Neuronal stem cell (in vitro differentiated cells): ENCODE measurements at places on chromosomes 2 and 18.

GRCh38 chr2:28434600-28434989, 41.9 kb downstream of the FOSL2 start:
- peaks cover 9% of the 10 kb centered on the region for H3K27me3 ChIP-seq
- no peaks in the 10 kb centered on the region for H3K36me3 ChIP-seq
- H3K27ac ChIP-seq = no peak overlapping the region
- no peak overlapping the region for H3K4me3 ChIP-seq

DNA sequence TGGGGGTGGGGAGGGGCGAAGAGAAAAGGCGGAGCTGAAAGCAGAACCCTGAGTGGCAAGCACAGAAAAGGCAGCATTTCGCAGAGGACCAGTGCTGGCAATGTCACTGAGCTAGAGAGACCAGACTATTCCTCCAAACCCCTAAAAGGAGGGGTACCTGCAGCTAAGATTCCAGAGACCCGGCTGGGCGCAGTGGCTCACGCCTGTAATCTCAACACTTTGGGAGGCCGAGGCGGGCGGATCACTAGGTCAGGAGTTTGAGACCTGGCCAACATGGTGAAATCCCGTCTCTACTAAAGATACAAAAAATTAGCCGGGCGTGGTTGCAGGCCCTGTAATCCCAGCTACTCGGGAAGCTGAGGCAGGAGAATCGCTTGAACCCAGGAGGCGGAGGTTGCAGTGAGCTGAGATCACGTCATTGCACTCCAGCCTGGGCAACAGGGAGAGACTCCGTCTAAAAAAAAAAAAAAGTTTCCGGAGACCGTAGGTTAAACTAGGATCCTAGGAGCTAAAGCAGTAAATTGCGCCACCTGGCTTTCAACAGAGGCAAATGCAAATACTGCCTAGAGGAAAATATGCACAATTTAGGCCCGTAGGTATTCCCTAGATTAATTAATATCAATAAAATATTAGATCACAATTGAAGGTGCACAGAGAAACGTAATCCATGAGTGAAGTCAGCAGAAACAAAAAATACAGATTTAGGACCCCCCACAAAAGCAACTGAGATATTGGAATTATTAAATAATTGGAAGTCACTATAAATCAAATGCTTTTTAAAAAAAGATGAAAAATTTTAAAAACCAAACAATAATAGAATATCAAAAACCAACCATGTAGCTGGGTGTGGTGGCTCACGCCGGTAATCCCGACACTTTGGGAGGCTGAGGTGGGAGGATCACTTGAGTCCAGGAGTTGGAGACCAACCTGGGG, 4.9 kb downstream of the UCN start:
- no peak overlapping the region for H3K4me3 ChIP-seq
- H3K27ac ChIP-seq = no peak overlapping the region
- no peak for DNase-seq
- no peaks in the 10 kb centered on the region for H3K4me1 ChIP-seq
- peaks cover 37% of the 10 kb centered on the region for H3K27me3 ChIP-seq

DNA sequence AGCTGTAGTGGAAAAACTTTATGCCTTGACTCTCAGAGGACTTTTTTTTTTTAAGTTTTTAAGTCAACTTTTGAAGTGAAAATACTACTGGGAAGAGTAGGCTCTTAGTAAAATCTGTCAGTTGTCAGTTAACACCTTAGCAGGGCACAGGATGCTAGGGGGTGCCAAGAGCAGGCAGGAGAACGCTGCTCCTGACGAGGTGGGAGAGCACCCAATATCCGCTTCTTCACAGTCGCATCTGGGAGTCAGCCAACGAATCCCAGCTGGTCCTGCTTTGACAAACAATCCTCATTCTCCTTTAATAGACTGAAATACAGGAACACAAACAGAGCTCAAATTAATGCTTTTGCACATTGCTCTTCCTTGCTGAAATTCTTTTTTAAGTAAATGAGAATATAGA, 709.5 kb upstream of the ACVR2A start:
- H3K4me1 ChIP-seq = no peaks in the 10 kb centered on the region
- no peak overlapping the region for H3K27ac ChIP-seq
- H3K4me3 ChIP-seq = no peak overlapping the region
- H3K27me3 ChIP-seq = no peaks in the 10 kb centered on the region

GRCh38 chr2:38076710-38077430, 919 bp upstream of the CYP1B1 start:
- H3K4me1 ChIP-seq = peaks cover 20% of the 10 kb centered on the region
- H3K4me3 ChIP-seq = peak overlapping the region; percentile 55
- DNase-seq = peak; percentile 65
- H3K27me3 ChIP-seq = peaks cover 50% of the 10 kb centered on the region

- H3K4me1 ChIP-seq = no peaks in the 10 kb centered on the region
- no peaks in the 10 kb centered on the region for H3K36me3 ChIP-seq
- no peak overlapping the region for H3K27ac ChIP-seq
- DNase-seq = no peak
- no peak overlapping the region for H3K4me3 ChIP-seq
Observed at GRCh38 chr2:604385-604784, 72.8 kb downstream of the TMEM18 start.

GRCh38 chr2:236963631-236964182, 122.0 kb upstream of the COPS8 start:
- no peak for DNase-seq
- H3K4me3 ChIP-seq = no peak overlapping the region
- no peaks in the 10 kb centered on the region for H3K27me3 ChIP-seq
- no peaks in the 10 kb centered on the region for H3K36me3 ChIP-seq

- no peaks in the 10 kb centered on the region for H3K36me3 ChIP-seq
- no peak overlapping the region for H3K27ac ChIP-seq
- no peak for DNase-seq
- H3K4me1 ChIP-seq = peaks cover 19% of the 10 kb centered on the region
- H3K4me3 ChIP-seq = no peak overlapping the region
- H3K27me3 ChIP-seq = peaks cover 76% of the 10 kb centered on the region
Observed at GRCh38 chr2:120591572-120591971, 144.1 kb upstream of the GLI2 start.

GRCh38 chr2:78718473-78718872, 307.0 kb upstream of the REG3G start:
- H3K4me1 ChIP-seq = no peaks in the 10 kb centered on the region
- H3K36me3 ChIP-seq = no peaks in the 10 kb centered on the region
- no peak for DNase-seq
- no peak overlapping the region for H3K27ac ChIP-seq
- H3K4me3 ChIP-seq = no peak overlapping the region

- peaks cover 2% of the 10 kb centered on the region for H3K36me3 ChIP-seq
- H3K4me3 ChIP-seq = no peak overlapping the region
- H3K27ac ChIP-seq = no peak overlapping the region
- no peaks in the 10 kb centered on the region for H3K27me3 ChIP-seq
- no peak for DNase-seq
Observed at GRCh38 chr18:48576457-48576771, 37.6 kb downstream of the CTIF start.

DNA sequence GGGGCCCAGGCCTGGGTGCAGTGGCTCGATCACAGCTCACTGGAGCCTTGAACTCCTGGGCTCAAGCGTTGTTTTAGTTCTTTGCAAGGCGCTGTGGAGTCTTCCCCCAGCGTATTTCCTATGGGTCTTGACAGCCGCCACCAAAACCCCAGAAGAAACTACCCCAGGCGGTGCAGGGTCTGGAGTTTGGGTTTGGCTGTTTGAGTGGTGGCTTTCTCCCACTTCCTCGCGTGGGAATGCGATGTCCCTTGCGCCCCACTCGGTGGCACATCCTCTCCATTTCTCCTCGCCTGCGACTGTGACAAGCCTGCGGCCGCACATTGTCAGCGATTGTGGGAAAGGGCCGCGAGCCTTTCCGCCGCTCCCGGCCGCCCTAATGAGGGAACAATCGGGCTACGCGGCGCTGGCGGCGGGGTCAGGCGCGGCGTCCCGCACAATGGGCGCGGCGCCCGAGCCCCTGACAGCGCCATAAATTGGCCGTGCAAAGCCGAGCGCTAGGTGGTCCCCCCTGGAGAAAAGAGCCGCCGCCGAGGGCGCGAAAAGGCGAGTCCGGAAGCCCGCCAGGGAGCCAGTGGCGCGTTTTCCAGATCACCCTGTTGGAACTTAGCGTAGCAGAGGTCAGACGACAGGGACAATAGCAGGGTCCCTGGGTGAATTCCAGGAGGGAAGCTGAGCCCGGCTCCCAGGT, 194.9 kb upstream of the POU3F3 start:
- H3K27ac ChIP-seq = peak overlapping the region; percentile 38
- no peaks in the 10 kb centered on the region for H3K36me3 ChIP-seq
- no peak overlapping the region for H3K4me3 ChIP-seq
- H3K4me1 ChIP-seq = peaks cover 14% of the 10 kb centered on the region
- H3K27me3 ChIP-seq = no peaks in the 10 kb centered on the region

GRCh38 chr18:22363867-22364463, 53.8 kb downstream of the CTAGE1 start:
- H3K27me3 ChIP-seq = no peaks in the 10 kb centered on the region
- H3K27ac ChIP-seq = no peak overlapping the region
- no peak overlapping the region for H3K4me3 ChIP-seq

DNA sequence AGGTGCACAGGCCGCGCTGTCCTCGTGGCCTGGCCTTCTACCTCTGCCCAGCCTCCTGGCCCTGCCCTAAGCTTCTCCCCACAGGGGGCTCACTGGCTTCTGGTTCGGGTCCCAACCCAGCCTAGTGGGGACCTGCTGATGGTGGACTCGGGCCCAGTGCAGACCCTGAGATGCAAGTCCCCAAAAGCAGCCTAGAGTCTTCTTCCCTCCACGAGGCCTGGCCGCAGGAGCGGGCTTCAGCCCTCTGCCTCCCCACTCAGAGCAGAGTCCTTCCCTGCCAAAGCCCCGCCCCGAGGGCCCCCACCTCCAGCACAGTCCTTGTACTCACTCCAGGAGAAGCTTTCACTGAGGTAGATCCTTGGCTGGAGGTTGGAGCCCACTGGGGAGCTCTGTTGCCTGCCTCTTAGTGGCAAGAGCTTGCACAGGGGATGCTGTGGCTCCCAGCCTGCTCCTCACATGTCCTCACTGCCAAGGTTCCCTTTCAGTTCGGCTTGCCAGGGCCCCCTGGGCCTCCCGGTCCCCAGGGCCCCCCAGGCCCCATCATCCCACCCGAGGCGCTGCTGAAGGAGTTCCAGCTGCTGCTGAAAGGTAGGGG, 3.6 kb downstream of the ERFE start:
- H3K27ac ChIP-seq = no peak overlapping the region
- DNase-seq = no peak
- H3K27me3 ChIP-seq = peaks cover 23% of the 10 kb centered on the region
- no peak overlapping the region for H3K4me3 ChIP-seq

DNA sequence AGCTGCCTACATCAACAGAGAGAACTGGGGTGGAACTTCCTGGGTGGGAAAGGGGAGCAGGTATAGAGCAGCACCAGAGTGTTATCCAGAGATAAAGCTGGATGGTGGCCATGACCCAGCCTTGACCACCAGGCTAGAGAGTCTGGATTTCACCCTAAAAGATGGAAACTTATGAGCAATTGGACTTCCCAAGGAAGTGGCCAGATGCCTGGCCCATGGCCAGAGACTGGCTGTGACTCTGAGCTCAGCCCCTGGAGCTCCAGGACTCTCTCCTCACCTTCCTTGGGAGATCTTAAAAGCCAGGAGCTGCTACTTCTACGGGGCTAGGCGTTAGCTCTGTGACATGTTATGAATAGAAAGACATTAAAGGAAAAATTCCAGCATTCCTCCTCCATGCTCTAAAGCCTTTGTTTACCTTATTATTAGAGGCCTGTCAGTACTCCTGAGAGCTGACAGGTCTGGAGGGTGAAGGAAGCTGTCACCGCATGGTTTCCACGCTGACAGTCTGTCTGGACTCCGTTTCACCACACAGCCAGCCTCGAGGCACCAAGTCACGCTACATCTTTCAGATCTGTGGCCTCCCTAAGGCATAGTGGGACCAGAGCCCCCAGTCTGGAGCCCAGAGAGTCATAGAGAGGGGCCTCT, 260.0 kb upstream of the SIX2 start:
- H3K4me1 ChIP-seq = no peaks in the 10 kb centered on the region
- H3K4me3 ChIP-seq = no peak overlapping the region
- peaks cover 19% of the 10 kb centered on the region for H3K27me3 ChIP-seq
- H3K27ac ChIP-seq = no peak overlapping the region

DNA sequence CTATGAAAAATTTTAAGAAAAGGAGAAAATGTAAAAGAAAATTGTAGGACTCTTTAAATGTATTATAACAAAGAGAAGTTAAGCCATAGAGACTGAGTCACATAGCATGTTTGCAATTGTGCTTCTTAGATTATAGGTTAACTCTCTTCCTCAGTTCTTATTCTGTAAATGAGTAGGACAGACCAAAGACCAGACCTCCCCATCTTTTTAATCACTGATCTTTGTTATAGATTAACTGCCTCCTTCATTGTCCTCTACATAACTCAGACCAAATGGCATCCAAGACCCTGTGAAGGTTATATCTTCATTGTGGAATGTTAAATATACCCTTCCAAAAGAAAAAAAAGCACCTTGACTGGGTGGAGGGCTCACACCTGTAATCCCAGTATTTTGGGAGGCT, 316.9 kb upstream of the LRRTM4 start:
- H3K4me1 ChIP-seq = no peaks in the 10 kb centered on the region
- no peaks in the 10 kb centered on the region for H3K27me3 ChIP-seq
- H3K36me3 ChIP-seq = no peaks in the 10 kb centered on the region
- no peak for DNase-seq

- no peak overlapping the region for H3K27ac ChIP-seq
- peaks cover 4% of the 10 kb centered on the region for H3K36me3 ChIP-seq
- DNase-seq = no peak
- no peak overlapping the region for H3K4me3 ChIP-seq
- no peaks in the 10 kb centered on the region for H3K27me3 ChIP-seq
Observed at GRCh38 chr2:23859983-23860382, 66.9 kb downstream of the ATAD2B start.

- H3K27ac ChIP-seq = no peak overlapping the region
- no peak overlapping the region for H3K4me3 ChIP-seq
- DNase-seq = no peak
- H3K4me1 ChIP-seq = peaks cover 1% of the 10 kb centered on the region
- peaks cover 15% of the 10 kb centered on the region for H3K36me3 ChIP-seq
Observed at GRCh38 chr2:121647396-121647795, 1.9 kb downstream of the CLASP1 start.

DNA sequence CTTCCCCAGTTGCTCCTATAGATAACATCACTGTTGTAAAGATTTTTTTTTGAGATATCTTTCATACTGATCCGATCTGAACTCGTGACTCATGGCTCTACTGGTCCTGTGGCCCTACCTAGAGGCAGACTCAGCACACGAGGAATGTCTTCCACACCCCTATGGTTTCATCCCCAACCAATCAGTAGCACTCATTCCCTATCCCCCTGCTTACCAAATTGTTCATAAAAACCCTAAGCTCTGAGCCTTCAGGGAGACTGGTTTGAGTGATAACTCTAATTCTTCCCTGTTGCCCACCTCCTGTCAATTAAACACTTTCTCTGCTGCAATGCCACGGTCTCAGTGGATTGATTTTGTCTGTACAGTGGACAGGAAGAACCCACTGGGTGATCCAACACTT, 4.2 kb upstream of the SAP130 start:
- H3K4me1 ChIP-seq = peaks cover 5% of the 10 kb centered on the region
- peaks cover 8% of the 10 kb centered on the region for H3K27me3 ChIP-seq
- H3K36me3 ChIP-seq = no peaks in the 10 kb centered on the region
- H3K27ac ChIP-seq = no peak overlapping the region
- no peak for DNase-seq
